CD4-positive, alpha-beta T cell treated with Interferon gamma for 1 hour (primary cell): ENCODE measurements at places on chromosomes 5 and 9.

- no peak for DNase-seq
Observed at GRCh38 chr5:16842896-16843295, 93.2 kb downstream of the MYO10 start.

DNA sequence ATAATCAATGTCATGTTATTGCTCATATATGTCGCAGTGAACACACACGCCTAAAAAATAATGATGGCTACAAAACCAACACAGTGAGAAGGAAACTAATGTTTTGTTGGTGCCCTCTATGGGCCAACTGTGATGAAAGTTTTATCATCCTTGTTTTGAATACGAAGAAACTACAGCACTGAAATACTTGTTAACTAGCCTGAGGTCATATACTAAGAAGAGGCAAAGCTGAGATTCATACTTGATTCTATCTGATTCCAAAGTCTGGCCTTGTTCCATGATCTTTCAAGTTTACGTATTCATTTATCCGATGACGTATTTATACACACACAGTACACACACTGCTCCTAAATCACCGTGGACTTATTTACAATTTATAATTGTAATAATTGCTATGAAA, 16.1 kb upstream of the DRD1 start:
- no peak for DNase-seq

GRCh38 chr9:20397348-20397747, 225.0 kb downstream of the MLLT3 start:
- DNase-seq, result no peak

DNA sequence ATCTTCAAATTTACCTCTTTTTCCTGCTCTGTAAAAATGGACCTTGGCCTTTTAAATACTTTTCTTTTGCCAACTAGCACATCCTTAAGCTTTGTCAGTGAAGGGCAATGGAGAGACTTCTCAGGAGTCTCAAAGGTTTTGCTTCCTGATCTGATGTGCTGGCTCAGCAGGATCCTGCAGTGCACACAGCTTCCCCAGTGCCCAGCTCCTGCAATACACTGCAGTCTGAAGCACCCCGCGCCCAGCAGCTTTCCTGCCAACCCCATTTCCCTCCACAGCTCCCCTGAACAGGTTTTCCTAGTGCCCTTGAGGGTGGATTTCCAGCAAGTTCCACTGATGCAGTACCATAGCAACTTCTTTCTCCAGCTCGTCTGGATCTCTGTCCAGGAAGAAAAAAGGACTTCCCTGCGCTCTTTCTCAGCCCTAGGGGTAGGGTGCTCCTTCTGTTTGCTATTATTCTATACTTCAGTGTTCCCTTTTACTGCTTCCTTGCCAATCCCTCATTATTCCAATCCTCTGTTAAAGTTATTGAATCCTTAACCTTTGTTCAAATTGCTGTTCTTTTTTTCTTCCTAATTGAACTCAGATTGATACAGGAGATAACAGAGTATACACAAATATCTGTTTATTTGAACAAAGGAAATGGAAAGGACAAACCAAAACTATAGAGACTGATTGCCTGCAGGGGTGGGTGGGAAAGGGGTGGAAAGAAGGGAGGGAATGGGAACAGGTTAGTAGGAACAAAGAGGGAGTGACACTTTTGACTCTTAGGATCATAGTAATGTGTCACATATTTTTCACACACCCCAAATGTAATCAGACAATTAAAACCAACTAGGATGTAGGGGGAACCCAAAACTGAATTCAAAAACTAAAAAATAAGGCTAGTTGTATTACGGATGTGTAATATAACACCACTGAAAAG, 8.5 kb downstream of the SNAPC3 start:
- DNase-seq, result no peak
